CD4-positive, alpha-beta T cell treated with Interleukin-17A for 4 hours (primary cell): ENCODE measurements at places on chromosomes 1 and 21.

DNA sequence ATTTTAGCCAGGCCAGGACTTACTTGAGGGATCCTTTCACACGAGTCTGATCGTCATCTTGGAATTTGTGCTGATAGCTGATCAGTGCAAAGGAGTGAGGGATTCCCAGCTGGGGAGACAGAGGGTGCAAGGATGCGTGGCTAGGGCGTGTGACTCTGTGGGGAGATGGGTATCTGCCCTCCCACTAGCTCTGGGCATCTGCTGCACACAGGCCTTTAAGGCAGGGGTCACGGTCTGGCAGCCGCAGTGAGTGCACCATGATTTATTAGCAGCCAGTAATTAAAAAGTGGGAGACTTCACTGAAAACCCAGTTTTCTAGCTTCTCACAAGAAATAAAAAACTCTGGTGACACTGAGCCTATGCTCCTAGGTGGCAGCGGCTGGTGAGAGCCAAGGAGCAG lies 20.4 kb downstream of the THAP3 start:
- DNase-seq = no peak

- no peak for DNase-seq
These were observed 4.1 kb downstream of the HHIPL2 start for GRCh38 chr1:222543817-222544216.

DNA sequence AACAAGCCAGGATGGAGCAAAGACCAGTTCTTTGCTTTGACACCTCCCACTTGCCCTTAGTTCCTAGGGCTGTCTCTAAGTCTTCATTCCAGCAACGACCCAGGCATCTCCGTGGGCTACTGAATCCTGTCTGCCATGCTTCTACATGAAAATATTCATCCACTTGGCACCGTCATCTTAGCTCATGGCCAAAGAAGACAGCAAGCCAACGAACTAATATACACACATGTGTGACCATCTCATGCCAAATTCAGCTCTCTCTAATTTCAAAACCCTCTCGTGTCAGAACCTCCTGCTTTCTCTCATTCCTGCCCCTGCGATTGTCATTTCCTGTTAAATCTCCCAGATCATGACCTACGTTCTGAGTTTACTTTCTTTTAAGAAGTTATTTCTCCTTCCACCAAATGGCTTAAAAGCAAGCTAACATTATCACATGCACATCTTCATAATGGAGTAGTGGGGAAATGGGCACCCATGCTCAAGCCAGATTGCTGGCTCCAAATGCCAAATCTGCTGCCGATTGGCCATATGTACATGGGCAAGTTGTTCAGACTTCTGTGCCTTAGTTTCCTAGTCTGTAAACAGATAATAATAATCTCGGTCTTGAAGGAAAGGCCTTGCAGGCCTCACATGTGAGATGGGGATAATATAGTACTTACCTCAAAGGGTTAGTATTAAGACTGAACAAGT lies 373.4 kb downstream of the USH2A start:
- no peak for DNase-seq

DNA sequence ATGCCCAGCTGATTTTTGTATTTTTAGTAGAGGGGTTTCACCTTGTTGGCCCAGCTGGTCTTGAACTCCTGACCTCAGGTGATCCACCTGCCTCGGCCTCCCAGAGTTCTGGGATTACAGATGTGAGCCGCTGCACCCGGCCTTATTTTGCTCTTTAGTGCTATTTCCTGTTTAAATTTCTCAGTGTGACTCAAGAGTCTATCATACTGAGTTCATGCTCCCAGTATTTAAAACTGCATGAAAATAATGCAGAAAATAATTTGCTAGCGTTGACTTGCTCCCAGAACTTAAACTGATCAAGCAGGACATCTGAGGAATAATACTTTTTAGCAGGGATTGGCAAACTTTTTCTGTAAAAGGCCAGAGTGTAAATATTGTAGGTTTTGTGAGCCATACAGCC lies 86.4 kb upstream of the C1orf21 start:
- DNase-seq = no peak

DNA sequence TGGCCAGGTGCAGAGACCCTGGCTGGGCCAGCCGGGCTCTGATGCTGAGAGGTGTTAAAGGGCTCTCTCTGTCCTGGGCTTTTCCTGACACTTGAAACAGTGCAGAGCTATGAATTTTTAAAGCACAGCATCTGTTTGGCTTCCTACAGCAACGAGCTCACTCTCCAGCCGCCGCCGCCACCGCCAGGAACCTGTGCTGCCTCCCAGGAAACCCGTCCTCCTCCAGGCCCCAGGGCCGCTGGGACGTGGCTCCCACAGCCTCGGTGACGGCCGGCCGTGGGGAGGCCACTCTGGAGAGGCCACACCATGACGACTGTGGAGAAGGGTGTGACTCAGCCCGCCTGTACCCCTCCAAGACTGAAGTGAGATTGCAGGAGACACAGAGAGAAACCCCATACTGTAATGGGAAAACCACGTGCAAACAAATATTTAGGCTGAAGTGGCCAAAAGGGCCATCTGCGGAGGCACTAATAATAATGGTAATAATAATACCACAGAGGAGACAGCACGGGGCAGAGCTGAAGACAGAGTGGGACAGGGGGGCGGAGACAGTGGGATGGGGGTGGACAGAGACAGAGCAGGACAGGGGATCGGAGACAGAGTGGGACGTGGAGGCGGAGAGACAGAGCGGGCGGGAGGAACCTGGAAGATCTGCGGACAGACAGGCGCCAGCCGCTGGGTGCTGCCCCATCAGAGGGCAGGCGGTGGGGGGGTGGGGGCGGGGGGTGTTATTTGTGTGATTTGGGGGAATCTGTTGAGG lies 139.2 kb downstream of the CASZ1 start:
- DNase-seq = no peak

DNA sequence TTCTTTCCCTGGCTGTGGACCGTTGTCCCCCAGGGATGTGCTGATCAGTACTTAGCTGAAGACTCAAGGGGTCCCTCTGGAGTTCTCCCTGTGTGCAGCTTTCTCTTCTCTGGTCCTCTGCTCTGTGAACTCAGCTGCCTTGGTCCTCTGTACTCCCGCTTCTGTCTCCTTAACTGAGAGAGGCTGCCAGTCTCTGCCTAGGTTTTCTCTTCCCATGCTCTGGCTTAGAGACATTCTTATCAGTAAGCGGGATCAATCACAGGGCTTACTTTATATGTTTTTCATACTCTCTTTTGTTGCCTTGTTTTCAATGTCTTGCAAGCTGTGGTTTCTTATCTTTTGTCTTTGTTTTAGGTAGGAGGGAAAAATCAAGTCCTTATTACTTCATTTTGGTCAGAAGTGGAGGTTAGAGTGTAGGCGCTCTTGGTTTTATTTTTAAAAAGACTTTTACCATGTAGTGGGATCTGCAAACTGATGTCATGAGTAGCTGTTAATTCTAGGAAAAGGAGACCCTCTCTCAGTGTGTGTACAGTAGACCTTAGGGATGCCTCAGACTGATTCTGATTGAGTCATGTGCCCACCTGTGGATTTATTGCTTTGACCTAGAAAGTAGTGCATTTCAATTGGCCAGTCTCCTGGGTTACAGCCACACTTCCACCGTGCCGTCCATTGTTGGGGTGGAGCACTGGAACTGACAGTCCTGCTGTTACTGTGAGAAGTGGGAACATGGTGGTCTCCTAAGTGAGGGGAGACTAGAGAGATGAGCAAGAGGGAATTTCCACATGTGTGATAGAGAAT lies 46.6 kb downstream of the TTC3 start:
- no peak for DNase-seq

GRCh38 chr1:230262867-230263567 lies 163.1 kb downstream of the PGBD5 start:
- no peak for DNase-seq

GRCh38 chr1:99170516-99170915 lies 93.8 kb upstream of the PLPPR4 start:
- DNase-seq = no peak

DNA sequence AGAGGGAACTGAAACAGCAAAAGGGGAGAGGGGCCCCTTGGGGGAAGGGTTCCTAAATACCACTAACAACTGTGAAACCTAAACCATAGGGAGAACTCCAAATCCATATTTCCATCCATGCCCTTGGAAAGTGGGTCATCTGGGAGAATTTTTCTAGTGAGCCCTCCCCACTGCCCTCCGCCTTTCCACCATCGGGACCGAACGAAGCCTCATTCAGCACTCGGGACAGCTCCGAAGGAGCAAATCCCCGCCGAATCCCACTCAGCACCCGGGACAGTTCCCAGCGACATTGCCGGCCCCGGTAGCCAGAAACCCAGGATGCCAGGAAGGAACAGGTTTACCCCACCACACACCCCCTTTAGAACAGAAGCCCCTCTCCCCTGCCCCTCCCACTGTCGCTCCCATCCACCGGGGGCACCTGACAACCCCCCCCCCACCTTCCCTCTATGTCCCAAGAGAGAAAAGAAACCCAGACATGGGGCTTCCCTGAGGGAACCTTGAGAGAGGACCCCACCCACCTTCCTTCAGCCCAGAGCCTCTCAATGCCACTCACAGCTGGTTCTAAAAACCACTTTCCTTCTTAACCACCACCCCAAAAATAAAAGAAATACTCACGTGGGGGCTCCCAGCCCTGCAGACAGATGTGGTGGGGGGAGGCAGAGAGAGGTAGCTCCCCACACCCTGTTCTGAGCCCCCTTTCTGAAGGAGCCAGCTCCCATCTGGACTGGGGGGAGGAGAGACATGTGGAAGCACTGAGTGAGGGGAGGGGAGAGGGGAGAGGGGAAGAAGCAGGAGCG lies 4.5 kb downstream of the DLGAP3 start:
- DNase-seq = peak; percentile 58

DNA sequence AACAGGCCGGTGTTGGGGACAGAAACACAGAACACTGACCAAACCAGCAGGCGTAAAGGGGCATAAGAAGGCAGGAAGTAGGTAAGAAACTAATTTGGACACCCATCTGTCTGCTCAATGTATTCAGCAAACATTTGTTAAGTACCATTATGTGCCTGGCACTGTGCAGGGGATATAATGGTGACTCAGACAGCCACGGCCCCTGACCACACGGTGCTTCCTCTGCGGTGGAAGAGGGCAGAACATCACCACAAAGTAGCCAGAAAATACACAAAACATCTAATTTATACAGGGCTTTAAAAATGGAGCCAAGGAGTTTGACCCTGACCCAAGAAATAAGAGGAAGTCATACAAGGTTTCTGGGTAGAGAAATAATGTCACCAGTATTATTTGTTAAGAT lies 12.9 kb downstream of the DNAJC11 start:
- no peak for DNase-seq

- no peak for DNase-seq
These were observed 58.9 kb upstream of the TRABD2B start for GRCh38 chr1:48055876-48056764.

DNA sequence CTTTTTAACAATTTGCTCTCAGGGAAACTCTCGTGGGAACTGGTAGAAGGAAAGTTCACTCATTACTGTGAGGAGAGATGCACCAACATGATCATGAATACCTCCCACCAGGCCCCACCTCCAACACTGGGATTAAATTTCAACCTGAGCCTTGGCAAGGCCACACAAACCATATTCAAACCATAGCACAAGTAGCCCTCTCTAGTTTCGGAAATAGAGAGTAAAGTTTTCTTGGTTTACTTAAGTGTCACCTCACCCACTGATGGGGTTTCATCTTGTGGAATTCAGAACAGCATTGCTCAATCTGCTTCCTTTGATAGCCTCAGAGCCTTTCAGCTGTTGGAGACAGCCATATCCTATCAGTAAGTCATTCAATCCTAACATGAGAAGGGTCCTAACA lies 25.5 kb upstream of the CCSAP start:
- no peak for DNase-seq

DNA sequence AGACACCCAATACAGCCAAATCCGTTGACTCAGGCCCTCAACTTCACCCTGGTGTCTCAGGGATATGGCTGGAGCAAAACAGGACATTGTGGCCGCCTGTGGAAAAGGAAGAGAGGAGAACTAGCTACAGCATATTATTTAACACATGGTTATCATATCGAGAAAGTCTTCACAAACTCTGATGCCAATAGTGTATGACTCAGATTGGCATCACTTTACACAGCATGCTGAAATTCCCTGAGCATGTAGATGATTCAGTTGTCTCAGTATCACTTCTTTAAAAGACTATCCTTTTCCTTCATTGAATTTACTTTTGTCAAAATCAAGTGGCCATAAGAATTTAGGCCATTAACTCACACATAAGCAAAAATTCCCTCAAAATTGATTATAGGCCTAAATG lies 20.1 kb downstream of the HSD3B2 start:
- no peak for DNase-seq

- peak; percentile 51 for DNase-seq
These were observed 12.4 kb downstream of the EPB41 start for GRCh38 chr1:28926629-28927265.

GRCh38 chr1:198907423-198907746 lies 268.5 kb downstream of the PTPRC start:
- DNase-seq = no peak

GRCh38 chr1:186187601-186188000 lies 187.5 kb downstream of the TPR start:
- DNase-seq = no peak

- no peak for DNase-seq
These were observed 18.9 kb downstream of the CDK18 start for GRCh38 chr1:205523261-205523890.

- DNase-seq = no peak
These were observed 36.8 kb downstream of the GADD45A start for GRCh38 chr1:67721650-67722291.

GRCh38 chr21:30268608-30269197 lies 14.0 kb downstream of the KRTAP24-1 start:
- no peak for DNase-seq

DNA sequence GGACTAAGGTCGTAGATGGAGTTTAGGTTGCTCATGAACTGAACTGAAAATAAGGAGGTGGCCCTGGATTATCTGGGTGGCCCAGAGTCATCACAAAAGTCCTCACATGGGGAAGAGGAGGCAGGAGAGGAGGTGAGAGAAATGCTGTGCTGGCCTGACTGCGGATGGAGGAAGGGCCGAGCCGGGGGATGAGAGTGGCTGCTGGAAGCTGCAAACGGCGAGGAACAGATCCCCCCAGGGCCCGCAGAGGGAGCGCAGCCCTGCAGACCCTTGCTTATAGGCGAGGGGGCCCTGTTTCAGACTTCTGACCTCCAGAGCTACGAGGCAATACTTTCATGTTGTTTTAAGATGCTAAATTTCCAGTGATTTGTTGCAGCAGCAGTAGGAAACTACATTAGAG lies 102.7 kb upstream of the C1orf174 start:
- no peak for DNase-seq
